ENCODE measurements at places on chromosomes 6 and 20.
A peak's percentile ranks its signal among the peaks of the same experiment; 100 is the strongest.

- no peak for DNase-seq
These were observed 115.2 kb upstream of the ARMC2 start for GRCh38 chr6:108733051-108733450.

DNA sequence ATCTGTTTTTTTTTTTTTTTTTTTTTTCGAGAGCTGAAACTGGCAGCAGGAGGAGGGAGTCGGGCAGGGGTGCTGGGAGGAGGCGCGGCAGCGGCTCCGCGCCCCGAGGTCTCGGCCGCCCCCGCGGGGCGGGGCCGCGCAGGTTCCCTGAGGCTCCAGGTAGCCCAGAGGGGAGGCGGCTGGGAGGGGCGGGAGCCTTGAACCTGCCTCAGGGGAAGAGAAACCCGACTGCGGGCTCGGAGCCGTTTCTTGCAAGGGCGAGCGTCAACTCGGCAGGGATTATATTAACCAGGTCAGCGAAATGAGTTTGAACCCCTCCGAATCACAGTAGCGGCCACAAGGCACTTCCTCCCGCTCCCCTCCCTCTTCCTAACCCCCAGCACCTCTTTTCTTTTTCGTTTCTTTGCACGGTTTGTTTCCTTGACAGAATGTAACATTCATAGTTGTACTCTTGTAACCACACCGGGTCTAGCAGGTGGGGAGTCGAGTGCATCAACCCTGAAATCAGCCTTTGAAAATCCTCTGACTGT, 2.0 kb downstream of the MYB start:
- peak; percentile 32 for DNase-seq

GRCh38 chr6:150720774-150721233, 121.1 kb downstream of the PLEKHG1 start:
- no peak for DNase-seq

GRCh38 chr6:37256692-37257319, 766 bp upstream of the TBC1D22B start:
- DNase-seq: no peak

DNA sequence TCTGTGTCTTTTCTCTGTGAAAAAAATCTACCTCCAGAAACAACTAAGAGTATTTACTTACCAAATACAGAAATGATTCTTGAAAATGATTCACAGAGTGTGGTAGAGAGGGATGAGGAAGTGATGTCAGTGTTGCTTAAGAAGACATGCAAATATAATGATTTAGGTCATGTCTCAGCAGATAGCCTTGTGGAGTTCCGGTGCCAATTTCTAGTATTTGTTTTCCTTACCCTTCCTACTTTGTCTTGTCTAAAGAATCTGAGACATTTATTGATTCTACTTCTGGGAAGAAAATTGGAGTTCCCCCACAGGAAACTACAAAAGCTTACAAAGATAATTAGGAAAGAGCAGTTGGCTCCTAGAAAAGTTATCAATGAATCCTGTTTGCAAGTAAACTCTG, 68.8 kb downstream of the GJA1 start:
- DNase-seq: no peak

GRCh38 chr6:96562886-96563285, at the start of gene FHL5:
TSS of gene FHL5 (plus strand) at chr6:96563128. CDS start at chr6:96603614, 40,486 bp downstream.
- DNase-seq: no peak

DNA sequence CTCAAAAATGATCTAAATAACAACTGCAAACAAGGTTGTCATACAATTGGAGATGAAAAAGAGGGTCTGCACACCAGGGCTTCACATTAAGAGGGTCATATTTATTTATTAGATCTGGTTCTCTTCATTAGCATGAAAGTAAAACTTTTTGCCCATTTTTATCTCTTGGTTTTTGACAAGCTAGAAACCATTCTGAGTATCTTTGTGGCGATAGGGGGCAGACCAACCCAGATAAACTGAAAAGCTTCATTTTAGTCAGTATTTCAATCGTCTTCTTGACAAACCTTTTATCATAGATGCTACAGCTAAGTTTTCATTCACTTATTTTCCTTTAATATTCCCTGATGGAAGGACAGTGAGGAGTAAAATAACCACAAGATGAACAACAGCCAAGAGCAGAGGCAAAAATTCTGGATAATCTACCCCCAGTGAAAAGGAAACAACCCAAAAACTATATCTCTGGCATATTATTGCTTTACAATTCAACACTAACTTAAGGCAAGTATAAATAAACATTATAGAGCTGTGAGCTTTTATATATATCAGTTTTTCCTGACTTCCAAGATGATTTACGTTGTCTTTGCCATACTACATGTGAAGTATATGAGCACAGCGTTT, 45.2 kb downstream of the THEMIS start:
- peak; percentile 11 for DNase-seq

- DNase-seq: no peak
These were observed 15.7 kb downstream of the RNASET2 start for GRCh38 chr6:166940643-166941068.

- DNase-seq: no peak
These were observed 211.8 kb downstream of the PLCB4 start for GRCh38 chr20:9280666-9281065.

- no peak for DNase-seq
These were observed 68.5 kb upstream of the ZNF184 start for GRCh38 chr6:27541212-27541932.

DNA sequence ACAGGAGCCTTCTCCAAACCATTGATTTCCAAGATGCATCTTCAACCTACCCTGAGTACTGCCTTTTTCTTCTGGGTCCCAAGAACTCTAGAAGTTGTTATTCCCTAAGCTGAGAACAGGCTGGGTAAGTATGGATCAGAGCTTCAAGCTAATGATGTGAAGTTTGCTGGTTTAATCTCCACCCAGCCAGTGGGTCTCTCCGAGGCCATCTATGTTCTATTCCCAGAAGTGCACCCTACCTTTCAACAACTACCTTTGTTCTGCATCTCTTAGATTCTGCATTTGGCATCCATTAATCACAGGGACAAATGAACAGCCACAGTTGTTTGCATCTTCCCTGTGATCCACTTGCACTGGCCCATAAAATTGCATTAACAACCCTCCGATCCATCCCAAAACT, 246.2 kb downstream of the HIVEP2 start:
- no peak for DNase-seq

- no peak for DNase-seq
These were observed 197.1 kb downstream of the EPHA7 start for GRCh38 chr6:93222071-93222851.

GRCh38 chr6:15143086-15143485, 102.8 kb upstream of the JARID2 start:
- no peak for DNase-seq

- no peak for DNase-seq
These were observed 71.3 kb upstream of the KCNG1 start for GRCh38 chr20:51094221-51094620.

DNA sequence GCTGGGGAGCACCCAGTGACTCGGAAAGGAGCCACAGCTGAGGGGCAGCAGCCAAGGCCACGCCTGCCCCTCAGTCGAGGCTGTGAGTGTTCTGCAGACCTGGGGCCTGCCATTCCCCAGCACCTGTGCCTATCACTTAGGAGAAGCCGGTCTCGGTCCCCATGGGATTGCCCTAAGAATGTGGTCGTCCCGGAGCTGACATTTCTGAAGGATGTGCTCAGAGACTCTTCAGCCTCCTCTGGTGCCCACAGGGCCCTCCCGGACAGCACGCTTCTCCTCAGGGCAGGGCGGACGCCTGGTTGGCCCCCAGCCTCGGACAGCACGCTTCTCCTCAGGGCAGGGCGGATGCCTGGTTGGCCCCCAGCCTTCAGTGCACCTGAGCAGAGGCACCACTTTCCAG, 223.9 kb downstream of the ERMARD start:
- no peak for DNase-seq

DNA sequence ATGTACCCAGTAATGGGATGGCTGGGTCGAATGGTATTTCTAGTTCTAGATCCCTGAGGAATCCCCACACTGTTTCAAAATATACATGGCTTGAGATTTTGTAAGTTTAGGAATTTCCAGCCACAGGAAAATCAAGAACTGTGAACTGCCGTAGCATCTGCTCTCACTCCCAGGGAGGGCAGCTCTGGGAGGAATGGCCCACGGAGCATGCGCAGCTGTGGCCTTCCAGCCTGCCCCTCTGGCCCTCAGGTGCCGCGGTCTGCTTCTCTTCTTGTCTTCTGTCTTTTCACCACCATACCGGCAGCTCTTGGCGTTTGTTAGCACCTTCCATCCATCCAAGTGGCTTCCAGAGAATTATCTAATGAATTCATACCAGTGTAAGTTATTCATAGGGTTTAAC, 19.9 kb upstream of the EXOC2 start:
- DNase-seq: no peak

- no peak for DNase-seq
These were observed 920.0 kb downstream of the TFAP2A start for GRCh38 chr6:9494864-9495263.

DNA sequence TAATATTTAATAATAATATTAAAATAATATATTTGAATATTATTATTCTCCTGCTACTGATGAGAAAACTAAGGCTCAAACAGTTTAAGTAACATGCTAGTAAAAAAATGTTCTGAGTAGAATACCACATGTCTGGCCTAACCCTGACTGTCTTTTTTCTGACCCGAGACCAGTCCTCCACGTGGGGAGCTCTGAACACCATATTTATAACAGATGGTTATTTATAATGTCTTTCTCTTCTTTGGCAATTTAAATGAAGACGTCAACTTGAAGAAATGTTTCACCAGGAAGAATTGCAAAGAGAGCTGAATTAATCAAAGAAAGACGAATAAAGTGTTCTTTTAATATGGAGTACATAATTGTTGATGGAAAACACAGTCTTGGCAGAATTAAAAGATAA, 82.0 kb downstream of the SLC22A3 start:
- DNase-seq: no peak

DNA sequence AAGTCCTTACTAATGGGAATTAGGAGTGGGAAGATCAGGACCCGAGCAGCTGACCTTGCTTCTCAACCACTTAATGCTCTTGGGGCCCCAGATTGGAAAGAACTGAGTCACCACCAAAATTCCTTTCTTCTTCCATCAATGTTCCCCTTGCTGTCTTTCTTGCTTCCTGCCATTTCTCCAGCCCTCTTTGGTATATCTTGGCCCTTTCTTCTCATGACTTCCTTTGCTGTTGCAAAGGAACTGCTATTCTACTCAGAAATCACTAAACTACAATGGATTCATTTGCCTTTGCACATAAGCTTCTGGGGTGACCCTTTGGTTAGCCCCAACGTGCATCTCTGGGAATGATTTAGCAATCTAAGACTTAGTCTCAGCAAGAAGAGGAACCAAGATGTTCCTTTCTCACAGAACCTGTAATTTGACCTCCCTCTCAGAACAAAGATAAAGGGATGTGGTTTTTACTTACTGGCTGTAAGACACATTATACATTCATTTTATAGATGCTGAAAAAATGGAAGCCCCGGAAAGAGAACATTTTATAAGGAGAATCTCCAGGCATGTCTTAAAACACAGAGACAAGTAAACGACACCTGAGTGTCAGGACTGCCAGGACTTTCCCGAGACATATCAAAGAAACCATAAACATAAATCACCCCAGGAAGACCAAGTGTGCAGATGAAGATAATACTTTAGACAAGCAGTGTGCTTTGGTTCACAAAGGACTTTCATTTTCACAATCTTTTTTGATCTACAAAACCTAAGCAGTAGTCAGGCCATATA, 99.0 kb upstream of the TNFAIP3 start:
- DNase-seq: no peak
